Fibroblast of lung (primary cell): ENCODE measurements at places on chromosomes 11 and 22. TPM values are rescaled to one million over a fixed set of nuclear protein-coding genes. Genes with fewer than 3 reads are reported as not detected.

GRCh38 chr22:45934659-45935341 is 42.2 kb downstream of the WNT7B start:
- peaks cover 4% of the 10 kb centered on the region for H3K4me1 ChIP-seq

GRCh38 chr22:27461470-27461869 is 340.1 kb downstream of the MN1 start:
- no peaks in the 10 kb centered on the region for H3K36me3 ChIP-seq
- peak; percentile 33 for DNase-seq

DNA sequence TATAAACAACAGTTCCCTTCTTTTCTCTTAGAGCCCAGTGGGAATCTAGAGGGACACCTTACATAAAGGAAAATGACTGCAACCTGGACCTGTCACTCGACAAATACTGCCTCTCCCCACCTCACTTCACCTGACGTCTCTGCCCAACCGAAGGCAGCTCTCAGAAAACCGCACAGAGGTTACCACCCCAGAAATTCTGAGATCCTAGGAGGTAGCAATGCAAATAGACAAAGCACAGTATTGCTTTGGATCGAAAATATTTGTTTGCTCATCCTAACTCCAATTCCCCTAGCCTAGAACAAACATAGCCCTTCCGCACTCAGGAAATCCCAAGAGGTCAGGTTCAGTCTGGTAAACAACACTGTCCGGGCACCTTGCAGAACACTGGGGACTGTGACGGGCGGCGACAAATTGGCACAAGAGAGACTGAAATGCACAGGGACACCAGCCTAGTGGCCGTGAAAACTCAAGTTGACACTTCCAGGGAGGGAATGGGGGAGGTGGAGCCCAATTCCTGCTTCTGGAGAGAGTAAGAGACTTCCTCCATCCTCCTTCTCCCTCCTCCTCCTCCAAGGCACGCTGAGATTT is 420 bp upstream of the TRIM44 start:
- no peaks in the 10 kb centered on the region for H3K27me3 ChIP-seq
- H3K4me3 ChIP-seq, result peak overlapping the region; percentile 70
- H3K36me3 ChIP-seq, result no peaks in the 10 kb centered on the region

DNA sequence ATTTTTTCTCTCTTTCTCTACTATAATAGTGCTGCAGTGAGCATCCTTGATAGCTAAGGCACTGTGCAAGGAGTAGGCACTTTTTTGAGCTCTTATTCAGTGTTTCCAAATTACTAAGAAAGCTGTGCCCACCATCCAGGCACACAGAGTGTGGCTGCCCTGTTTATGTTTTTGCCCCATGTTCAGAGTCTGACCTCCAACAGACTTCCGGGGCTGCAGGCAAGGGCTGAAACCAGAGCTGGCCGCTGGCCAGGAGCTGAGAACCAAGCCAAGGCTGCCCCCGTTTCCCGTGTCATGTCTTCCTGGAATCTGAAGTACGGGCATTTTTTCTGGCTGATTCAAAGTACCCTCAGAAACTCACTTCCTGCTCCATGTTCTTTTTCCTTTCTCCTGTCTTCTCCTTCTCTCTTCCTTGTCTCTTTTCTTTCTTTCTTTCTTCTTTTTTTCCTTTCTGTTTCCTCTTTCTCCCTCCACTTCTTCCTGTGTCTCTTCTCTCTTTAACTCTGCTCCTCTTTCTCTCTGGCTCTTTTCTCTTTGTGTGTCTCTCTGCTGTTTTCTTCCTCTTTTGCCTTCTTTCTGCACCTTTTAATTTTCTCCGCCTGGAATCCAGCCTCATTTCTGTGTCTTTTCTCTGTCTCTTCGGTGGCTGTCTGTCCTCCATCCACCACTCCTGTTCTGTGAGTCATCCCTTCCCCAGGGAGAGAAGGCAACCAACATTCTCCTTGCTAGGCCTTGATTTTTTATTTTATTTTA is 17.0 kb upstream of the KCTD14 start:
- H3K4me3 ChIP-seq, result peak overlapping the region; percentile 6
- no peaks in the 10 kb centered on the region for H3K27me3 ChIP-seq
- H3K27ac ChIP-seq, result peak overlapping the region; percentile 89
- peak; percentile 90 for DNase-seq
- H3K36me3 ChIP-seq, result no peaks in the 10 kb centered on the region

DNA sequence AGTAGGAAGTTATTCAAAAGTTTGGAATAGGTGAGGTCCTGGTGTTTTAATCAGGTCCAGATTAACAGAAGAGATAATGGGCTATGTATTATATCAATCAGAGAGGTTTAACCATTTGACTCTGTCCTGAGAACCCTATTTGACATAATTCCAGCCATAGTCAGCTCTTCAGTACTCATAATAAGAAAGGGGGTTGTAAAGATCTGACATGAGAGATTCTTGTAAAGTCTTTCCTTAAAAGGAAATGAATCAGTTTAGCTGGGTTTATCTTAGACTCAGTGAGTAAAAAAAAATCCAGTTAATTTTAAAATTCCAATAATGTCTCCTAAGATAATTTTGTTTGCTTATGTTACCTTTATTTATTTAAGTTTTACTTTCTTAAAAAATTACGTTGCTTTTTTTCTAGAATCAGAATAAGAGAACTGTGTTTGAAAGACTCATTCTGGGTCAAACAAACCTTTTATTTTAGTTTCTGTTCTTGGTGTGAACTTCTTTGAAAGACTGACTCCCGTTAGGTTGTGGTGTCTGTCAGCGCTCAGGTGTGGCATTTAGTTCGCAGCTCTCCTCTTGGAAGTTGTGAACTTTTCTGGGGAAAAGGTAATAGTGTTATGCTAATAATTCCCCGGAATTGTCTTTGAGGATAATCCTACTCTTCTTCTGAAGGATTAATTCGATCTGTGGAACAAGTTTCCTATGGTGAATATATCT is 20.5 kb downstream of the NUCB2 start:
- H3K36me3 ChIP-seq, result no peaks in the 10 kb centered on the region
- no peaks in the 10 kb centered on the region for H3K27me3 ChIP-seq
- no peaks in the 10 kb centered on the region for H3K4me1 ChIP-seq

DNA sequence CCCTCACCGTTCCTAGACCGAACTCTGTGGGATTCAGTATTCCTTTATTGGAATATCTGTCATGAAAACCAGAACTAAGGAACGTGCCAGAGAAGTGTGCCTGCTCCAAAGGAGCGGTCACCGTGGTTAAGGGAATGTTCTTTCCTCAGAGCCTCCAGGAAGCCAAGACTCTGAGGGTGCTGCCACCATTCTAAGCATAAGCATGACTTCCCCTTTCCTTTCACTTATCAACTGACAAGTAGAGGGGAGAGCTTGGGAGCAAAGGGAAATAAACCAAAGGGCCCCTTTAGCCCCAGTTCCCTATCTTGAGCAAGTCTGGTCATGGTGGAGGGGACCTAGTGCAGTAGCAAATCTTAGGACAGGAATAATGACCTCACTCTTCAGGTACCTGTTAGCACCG is 26.8 kb downstream of the CTR9 start:
- peaks cover 15% of the 10 kb centered on the region for H3K36me3 ChIP-seq
- peak overlapping the region; percentile 65 for H3K27ac ChIP-seq
- no peak for DNase-seq
- H3K4me3 ChIP-seq, result no peak overlapping the region

DNA sequence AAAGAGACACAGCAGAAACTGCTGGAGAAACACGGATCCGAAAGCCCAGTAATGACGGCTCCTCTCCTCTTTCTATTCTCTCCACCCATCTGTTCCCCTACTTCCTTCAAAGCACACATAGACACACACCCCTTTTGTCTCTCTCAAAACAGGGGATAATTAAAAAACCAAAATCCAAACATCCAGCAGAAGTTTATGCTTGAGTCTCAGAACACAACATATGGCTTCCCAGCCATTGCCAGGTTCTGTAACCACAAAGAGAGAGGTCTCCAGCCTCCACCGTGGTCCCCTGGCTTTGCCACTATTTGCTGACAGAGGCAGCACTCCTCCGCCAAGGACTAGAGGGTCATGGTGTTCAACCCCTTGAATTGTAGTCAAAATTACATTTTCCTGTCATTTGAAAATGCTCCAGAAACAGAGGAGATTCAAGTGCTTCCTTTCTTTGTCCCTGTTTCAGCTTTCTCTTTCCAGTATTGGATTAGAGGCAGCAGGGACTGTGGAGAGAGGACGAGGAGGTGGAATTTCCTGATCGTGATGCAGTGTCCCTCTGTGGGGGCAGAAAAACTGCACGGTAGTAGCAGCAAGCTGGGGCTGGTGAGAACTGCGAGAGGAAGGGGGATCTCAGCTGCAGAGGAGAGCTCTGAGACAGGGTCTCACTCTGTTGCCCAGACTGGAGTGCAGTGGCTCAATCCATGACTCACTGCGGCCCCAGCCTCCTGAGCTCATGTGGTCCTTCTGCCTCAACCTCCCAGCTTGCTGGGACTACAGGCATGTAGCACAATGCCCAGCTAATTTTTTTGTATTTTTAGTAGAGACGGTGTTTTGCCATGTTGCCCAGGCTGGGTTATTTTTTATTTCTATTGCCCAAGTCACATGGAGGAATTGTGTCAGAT is 60.3 kb downstream of the UBASH3B start:
- H3K4me3 ChIP-seq, result no peak overlapping the region
- H3K36me3 ChIP-seq, result no peaks in the 10 kb centered on the region
- H3K4me1 ChIP-seq, result peaks cover 4% of the 10 kb centered on the region
- no peak for DNase-seq

- no peak overlapping the region for H3K27ac ChIP-seq
- no peaks in the 10 kb centered on the region for H3K27me3 ChIP-seq
- DNase-seq, result no peak
- peaks cover 5% of the 10 kb centered on the region for H3K36me3 ChIP-seq
- H3K4me3 ChIP-seq, result no peak overlapping the region
These were observed 91.6 kb downstream of the DBX1 start for GRCh38 chr11:20068691-20069090.

GRCh38 chr11:131993246-131993645 is 622.8 kb downstream of the NTM start:
- no peak overlapping the region for H3K27ac ChIP-seq
- no peaks in the 10 kb centered on the region for H3K4me1 ChIP-seq
- no peak overlapping the region for H3K4me3 ChIP-seq
- H3K36me3 ChIP-seq, result no peaks in the 10 kb centered on the region

GRCh38 chr22:29689206-29689879 is 30.5 kb upstream of the CABP7 start:
- no peak overlapping the region for H3K27ac ChIP-seq
- peaks cover 12% of the 10 kb centered on the region for H3K36me3 ChIP-seq
- H3K4me1 ChIP-seq, result no peaks in the 10 kb centered on the region
- no peaks in the 10 kb centered on the region for H3K27me3 ChIP-seq
- no peak overlapping the region for H3K4me3 ChIP-seq

DNA sequence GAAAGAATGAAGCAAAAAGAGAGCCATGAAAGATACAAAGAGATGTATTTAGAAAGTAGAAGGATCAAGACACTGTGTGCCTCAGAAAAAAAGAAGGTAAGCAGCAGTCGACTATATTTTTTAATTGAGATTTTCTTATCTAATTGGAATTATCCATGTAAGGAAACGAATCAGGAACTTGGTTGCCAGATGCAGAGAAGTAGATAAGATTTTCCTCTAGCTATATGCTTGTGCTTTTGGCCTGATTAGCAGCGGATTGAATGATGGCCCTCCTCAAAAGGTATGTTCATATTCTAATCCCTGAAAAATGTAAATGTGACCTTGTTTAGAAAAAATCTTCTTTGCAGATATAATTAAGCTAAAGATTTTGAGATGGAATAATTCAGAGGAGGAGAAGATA is 43.9 kb upstream of the CARD18 start:
- no peak overlapping the region for H3K27ac ChIP-seq
- no peak for DNase-seq
- no peaks in the 10 kb centered on the region for H3K27me3 ChIP-seq
- H3K36me3 ChIP-seq, result no peaks in the 10 kb centered on the region
- H3K4me3 ChIP-seq, result no peak overlapping the region
- H3K4me1 ChIP-seq, result peaks cover 2% of the 10 kb centered on the region

GRCh38 chr22:44364751-44365130 is 52.0 kb upstream of the SHISAL1 start:
- H3K4me3 ChIP-seq, result no peak overlapping the region
- H3K27ac ChIP-seq, result no peak overlapping the region
- H3K36me3 ChIP-seq, result no peaks in the 10 kb centered on the region
- peaks cover 31% of the 10 kb centered on the region for H3K4me1 ChIP-seq
- H3K27me3 ChIP-seq, result no peaks in the 10 kb centered on the region

Gene B3GAT1
- total RNA-seq, result under 0.01 TPM in 2 replicates

Gene MAPK12
- 24.4 and 30.1 TPM in 2 replicates for total RNA-seq

Gene NRIP3
- total RNA-seq, result 4.1 and 8.8 TPM in 2 replicates

Gene KRTAP5-3
- total RNA-seq, result not detected in 2 replicates
